ENCODE measurements at places on chromosomes 16 and 17.

GRCh38 chr17:72264682-72265405, 144.0 kb downstream of the SOX9 start:
- no peak for DNase-seq

GRCh38 chr17:9371019-9371418, 204.6 kb downstream of the STX8 start:
- no peak for DNase-seq

GRCh38 chr17:2798678-2799077, 2.4 kb downstream of the RAP1GAP2 start:
- no peak for DNase-seq

GRCh38 chr16:87344165-87344930, 27.2 kb upstream of the C16orf95 start:
- DNase-seq, result no peak

DNA sequence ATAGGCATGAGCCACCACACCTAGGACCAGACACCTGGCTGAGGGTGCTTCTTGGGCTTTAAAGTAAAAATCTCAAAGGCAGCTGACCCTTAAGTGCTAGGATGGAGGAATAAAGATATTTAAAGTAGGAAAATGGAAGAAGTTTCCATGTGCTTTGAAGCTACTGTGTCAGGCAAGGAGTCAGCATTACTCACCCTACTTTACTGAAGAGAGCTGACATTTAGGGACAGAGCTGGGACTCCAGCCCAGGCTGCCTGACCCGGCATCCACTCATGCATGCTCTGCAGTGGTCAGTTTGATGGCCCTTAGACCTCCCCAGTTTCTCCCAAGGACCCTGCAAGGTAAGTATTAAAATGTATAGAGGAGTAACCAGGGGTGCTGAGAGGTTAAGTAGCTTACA, 124.7 kb upstream of the PLCG2 start:
- no peak for DNase-seq

DNA sequence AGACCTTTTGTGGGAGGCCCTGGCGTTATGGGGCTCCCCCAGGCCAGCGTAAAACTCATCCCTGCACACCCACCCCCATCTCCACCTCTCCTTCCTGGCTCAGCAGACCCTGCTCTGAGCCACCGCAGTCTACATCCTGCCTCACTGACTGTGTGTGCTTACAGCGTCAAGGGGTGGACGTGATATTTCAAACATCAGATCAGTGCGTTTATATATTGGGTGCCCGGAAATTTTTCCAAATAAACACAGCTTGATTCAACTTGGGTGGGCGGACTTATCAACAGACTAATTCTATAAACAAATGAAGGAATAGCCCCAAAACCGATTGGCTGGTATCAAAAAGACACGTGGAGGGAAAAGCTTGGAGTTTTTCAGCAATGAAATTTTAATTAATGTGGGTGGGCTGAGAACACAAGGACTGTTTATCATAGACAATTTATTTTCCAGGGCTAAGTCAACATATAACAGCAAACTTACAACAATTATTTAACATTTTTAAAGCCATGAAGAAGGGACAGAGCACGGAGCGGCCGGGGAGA, at the start of gene FOXL1:
Gene FOXL1, plus strand, starts transcription at position 489 of the 539 bp plus-strand sequence. CDS start 175 bp downstream, outside the sequence.
- no peak for DNase-seq

DNA sequence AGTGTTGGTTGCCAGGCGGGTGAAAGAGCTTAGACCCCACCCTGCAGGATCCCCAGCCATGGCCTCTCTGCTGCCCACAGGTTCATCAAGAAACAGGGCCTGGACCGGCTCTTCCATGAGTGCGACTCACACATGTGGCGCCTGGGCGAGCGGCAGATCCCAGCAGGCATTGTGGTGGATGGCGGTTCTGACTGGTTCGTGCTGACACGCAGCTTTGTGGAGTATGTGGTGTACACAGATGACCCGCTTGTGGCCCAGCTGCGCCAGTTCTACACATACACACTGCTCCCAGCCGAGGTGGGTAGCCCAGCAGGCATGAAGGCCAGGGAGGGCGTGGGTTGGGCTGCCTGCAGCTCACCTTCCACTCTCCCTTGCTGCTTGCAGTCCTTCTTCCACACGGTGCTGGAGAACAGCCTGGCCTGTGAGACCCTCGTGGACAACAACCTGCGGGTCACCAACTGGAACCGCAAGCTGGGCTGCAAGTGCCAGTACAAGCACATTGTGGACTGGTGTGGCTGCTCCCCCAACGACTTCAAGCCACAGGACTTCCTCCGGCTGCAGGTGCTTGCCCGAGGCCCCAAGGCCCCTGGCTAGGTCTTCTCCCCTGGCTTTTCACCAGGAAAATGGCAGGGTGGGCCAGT, 9.9 kb downstream of the XYLT2 start:
- no peak for DNase-seq

DNA sequence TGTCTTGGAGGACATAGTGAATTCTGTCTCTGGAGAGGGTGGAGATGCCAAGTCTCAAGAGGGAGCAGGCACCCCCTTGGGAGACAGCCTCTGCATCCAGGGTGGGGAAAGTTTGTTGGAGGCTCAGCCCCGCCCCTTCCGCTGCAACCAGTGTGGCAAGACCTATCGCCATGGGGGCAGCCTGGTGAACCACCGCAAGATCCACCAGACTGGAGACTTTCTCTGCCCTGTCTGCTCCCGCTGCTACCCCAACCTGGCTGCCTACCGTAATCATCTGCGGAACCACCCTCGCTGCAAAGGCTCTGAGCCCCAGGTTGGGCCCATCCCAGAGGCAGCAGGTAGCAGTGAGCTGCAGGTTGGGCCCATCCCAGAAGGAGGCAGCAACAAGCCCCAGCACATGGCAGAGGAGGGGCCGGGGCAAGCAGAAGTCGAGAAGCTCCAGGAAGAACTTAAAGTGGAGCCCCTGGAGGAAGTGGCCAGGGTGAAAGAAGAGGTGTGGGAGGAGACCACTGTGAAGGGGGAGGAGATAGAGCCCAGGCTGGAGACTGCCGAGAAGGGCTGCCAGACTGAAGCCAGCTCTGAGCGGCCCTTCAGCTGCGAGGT, 5.2 kb downstream of the ZNF646 start:
- DNase-seq, result no peak

- no peak for DNase-seq
Observed at GRCh38 chr16:78551487-78552085, 452.1 kb downstream of the WWOX start.

- no peak for DNase-seq
Observed at GRCh38 chr17:29154516-29155226, 25.5 kb downstream of the MYO18A start.

GRCh38 chr16:1142911-1143310, 10.0 kb upstream of the CACNA1H start:
- DNase-seq, result no peak

- DNase-seq, result no peak
Observed at GRCh38 chr16:49843758-49844157, 12.2 kb downstream of the ZNF423 start.
